Mesendoderm (in vitro differentiated cells): ENCODE measurements at places on chromosomes 6 and 20.

DNA sequence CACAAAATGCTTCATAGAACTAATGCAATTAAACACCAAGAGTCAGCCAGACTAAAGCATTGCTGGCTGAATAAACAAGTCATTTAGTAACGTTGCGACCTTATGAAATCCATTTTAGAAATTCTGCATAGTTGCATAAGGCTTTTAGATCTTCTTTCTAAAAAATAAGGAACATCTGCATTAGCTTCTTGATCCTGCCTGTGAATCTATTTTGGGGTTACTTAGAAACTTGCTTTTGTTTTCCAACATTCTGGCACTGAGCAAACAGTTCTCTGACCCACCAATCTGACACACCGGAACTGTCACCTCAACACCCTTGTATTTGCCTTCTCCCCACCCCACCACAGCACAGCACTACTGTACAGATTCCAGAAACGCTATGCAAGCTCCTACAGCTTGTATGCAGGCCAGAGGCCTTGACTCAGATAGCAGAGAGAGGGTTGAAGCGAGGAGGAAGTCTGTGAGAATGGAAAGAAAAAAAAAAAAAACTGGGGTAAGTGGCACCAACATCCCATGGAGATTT is 55.0 kb downstream of the KIF13A start:
- no peak for DNase-seq

GRCh38 chr20:63061771-63062100 is 55.0 kb upstream of the BHLHE23 start:
- DNase-seq = no peak

- DNase-seq = no peak
Measured at GRCh38 chr20:1333462-1334369, 4.8 kb upstream of the SDCBP2 start.

DNA sequence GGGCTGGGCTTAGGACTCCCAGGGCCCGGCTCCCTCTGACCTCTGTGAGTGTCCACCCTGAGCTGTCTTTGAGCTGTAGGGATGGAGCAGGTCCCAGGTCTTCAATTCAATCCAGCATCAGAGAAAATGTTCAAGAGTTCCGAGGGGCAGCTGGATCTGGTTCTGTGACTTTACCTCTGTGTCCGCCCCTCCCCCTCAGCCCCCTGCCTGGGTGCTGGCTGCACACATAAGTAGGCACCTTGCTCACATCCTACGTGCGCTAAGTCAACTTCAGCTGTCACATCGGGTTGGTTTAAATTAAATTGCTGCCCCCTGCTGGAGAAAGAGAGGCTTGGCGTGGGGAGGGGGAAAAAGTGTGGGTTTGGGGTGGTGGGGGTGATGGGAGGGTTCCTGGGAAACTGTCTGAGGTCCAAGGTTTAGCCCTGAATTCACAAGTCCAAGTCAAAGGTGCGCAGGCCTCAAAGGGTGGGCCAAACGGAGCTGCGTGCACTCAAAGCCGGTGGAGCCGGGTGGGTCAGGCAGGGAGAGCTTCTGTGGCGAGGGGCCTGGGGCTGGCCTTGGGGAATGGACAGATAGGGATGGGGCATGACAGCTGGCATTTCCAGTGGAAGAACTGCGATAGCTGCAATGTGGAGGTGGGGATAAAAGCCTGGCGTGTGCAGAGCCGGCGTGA is 3.0 kb downstream of the WFDC5 start:
- peak; percentile 64 for DNase-seq

GRCh38 chr6:63709148-63709547 is 73.5 kb downstream of the PHF3 start:
- DNase-seq = no peak

GRCh38 chr6:101936516-101936915 is 543.0 kb downstream of the GRIK2 start:
- no peak for DNase-seq

GRCh38 chr20:55936209-55936595 is 69.1 kb downstream of the CBLN4 start:
- DNase-seq = no peak

DNA sequence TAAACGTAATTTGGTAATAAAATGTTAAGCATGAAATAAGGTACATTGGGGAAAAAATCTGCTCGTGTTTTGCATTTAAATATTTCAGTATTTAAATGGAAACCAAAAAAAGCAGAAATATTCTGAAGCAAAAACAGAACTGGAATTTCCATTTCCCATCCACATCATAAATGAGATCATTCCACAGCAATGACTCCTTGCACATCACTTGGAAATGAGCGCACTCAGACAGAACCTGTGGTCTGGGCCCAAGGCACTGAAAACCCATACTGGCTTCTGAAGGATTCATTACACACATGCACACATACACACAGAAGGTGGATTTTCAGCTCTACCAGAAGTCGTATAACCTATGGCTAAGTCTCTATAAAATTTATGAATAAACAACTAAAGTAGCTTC is 174.8 kb downstream of the IBTK start:
- DNase-seq = no peak

- DNase-seq = no peak
Measured at GRCh38 chr6:86683132-86683908, 254.0 kb upstream of the HTR1E start.

DNA sequence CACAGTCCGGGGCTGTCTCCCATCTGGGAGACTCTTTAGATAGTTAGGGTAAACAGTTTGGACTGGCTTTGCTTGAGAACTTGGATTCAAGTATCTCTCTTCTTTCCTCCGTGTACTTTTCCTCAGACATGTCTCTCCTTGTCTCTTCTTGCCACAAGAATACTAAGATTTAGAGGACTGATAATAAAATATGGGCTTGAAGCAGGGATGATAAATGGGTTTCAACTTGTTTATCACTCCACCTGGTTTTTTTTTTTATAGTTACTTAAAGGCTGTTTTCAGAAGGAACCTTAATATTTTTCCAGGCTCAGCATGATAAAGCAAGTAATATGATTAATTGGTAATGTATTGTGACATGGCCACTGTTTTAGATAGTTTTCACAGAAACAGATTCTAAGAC is 40.9 kb upstream of the KIF13A start:
- DNase-seq = no peak

DNA sequence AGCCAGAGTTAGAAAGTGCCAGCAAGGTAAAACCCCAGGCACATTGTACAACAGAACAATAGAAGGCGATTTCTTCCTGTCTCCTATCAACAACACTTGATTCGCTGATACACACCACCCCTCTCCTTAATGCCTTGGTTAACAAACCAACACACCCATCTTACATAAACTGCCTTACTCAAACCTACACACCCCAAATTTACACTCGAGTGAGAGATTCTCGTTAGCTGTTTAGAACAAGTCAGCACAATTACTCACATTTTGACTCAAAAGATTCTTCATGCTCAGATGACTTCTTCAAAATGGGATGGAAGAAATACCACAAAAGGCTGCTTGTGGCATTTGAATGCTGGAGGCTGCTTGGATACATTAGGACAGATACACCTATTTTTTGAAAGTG is 80.0 kb upstream of the FOXQ1 start:
- no peak for DNase-seq

GRCh38 chr6:122589115-122589514 is 21.1 kb upstream of the PKIB start:
- no peak for DNase-seq

- no peak for DNase-seq
Measured at GRCh38 chr6:81762606-81763005, 10.1 kb upstream of the TENT5A start.

DNA sequence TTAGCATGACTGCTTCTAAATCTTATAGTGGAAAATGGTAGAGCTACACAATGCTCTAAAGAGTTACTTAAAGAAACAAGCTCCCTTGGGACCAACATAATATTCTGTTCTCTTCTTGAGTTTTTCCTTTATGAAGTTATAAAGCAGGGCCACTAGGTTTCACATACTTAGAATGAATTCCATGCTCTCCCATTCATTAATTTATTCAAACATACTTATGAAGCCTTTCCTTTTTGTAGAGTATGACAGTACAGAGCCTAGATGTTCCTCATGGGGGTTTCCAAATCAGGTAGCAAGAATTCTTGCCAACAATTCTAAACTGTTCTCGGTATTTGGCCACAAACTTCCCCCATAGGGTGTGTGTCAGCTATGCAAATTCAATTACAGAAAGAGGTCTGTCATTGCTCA is 20.6 kb upstream of the FABP7 start:
- DNase-seq = no peak

- no peak for DNase-seq
Measured at GRCh38 chr6:159973951-159974350, 5.1 kb downstream of the IGF2R start.

GRCh38 chr6:104527311-104527710 is 332.4 kb downstream of the HACE1 start:
- no peak for DNase-seq
